ENCODE measurements at places on chromosomes 7 and 10.

DNA sequence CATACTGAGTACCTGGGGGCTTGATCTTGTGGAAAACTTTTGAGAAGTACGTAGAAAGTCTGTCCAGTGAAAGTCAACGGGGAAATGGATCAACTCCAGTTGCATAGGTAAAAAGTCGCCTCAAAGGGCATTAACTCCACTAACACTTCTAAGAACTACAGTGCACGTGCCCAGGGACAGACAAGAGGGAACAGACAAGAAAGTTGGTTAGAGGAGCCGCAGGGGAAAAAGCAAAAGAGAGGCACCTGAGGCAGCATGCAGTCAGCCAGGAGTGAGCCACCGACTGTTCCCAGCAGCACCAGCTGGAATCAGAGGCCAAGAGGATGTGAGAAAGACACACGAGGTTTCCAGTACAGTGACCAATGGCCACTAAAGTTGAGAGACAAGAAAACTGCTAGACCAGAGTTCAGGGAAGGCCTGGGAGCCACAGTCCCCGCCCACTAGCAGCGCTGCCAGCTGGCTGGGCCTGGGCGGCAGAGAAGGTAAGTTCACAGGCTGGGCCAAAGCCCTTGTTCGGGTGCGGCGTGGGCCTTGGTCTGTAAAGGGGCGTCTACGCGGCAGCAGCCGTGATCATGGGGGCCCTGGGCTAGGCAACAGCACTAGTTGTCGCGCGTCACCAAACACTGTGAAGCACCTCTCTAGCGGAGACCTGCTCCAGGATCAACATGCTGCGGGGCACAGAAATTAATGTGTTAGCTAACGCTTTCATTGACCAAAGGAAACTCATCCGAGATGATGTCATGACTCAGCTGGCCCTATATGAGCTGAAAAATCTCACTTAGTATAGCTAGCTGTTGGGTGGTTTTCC lies 14.0 kb downstream of the ITGB1 start:
- no peak for DNase-seq
- H3K27ac ChIP-seq, result no peak overlapping the region
- peaks cover 42% of the 10 kb centered on the region for H3K4me1 ChIP-seq
- H3K36me3 ChIP-seq, result peaks cover 5% of the 10 kb centered on the region

GRCh38 chr10:100996678-100997359 lies 2.8 kb upstream of the LZTS2 start:
- DNase-seq, result peak; percentile 72
- H3K36me3 ChIP-seq, result peaks cover 9% of the 10 kb centered on the region
- H3K27ac ChIP-seq, result peak overlapping the region; percentile 96
- H3K27me3 ChIP-seq, result no peaks in the 10 kb centered on the region
- peak overlapping the region; percentile 81 for H3K4me3 ChIP-seq

GRCh38 chr7:18345641-18346234 lies 149.8 kb upstream of the HDAC9 start:
- H3K27me3 ChIP-seq, result no peaks in the 10 kb centered on the region
- peak; percentile 84 for DNase-seq
- no peaks in the 10 kb centered on the region for H3K4me1 ChIP-seq
- H3K27ac ChIP-seq, result no peak overlapping the region

GRCh38 chr10:78964952-78965633 lies 103.7 kb upstream of the ZMIZ1 start:
- no peak overlapping the region for H3K4me3 ChIP-seq
- H3K27ac ChIP-seq, result no peak overlapping the region
- H3K4me1 ChIP-seq, result peaks cover 24% of the 10 kb centered on the region
- H3K27me3 ChIP-seq, result no peaks in the 10 kb centered on the region

- DNase-seq, result no peak
- no peak overlapping the region for H3K27ac ChIP-seq
- no peaks in the 10 kb centered on the region for H3K36me3 ChIP-seq
- peaks cover 15% of the 10 kb centered on the region for H3K4me1 ChIP-seq
- H3K4me3 ChIP-seq, result no peak overlapping the region
These were observed 233.2 kb downstream of the RPS24 start for GRCh38 chr10:78266741-78267469.

DNA sequence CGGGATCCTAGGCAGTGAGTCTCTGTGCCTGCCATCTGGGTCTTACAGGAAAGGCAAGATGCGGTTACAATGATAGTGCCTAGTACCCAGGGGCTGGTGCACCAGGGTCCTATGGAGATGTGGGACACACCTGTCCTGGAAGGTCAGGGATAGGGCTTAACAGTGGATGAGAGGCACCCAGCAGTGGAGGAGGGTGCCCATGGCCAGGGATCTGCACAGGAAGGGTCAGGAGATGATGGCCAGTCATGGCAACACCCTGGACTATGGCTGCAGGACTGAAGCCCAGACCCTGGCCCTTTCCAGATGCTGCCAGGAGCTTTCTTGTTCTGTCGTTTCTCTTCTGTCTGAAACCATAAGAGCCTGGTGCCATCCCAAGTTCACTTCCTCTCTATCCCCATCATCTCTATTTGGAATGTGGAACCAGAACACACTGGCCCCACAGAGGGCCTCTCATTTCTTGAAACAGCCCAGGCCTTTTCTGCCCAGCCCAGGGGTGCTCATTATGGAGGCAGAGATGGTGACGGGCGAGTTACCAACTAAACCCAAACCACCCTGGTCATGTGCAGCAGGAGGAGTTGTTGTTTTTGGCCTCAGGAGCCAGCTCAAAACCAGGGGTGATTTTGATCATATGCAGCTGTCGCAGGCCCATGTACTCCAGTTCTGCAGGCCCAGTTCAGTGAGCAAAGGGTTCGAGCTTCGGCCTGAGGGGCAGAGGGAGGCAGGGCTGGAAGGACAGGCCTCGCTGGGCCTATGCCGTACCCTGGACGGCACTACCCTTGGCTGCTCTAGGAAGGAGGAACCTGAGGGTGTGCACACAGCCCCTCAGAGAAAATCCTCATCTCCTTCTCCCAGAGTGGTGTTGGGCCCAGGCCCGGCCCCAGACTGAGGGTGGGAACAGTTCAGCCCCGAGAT lies 52.6 kb upstream of the GDF10 start:
- DNase-seq, result no peak
- no peak overlapping the region for H3K27ac ChIP-seq
- H3K4me1 ChIP-seq, result no peaks in the 10 kb centered on the region
- H3K36me3 ChIP-seq, result no peaks in the 10 kb centered on the region
- H3K27me3 ChIP-seq, result no peaks in the 10 kb centered on the region
- H3K4me3 ChIP-seq, result no peak overlapping the region

DNA sequence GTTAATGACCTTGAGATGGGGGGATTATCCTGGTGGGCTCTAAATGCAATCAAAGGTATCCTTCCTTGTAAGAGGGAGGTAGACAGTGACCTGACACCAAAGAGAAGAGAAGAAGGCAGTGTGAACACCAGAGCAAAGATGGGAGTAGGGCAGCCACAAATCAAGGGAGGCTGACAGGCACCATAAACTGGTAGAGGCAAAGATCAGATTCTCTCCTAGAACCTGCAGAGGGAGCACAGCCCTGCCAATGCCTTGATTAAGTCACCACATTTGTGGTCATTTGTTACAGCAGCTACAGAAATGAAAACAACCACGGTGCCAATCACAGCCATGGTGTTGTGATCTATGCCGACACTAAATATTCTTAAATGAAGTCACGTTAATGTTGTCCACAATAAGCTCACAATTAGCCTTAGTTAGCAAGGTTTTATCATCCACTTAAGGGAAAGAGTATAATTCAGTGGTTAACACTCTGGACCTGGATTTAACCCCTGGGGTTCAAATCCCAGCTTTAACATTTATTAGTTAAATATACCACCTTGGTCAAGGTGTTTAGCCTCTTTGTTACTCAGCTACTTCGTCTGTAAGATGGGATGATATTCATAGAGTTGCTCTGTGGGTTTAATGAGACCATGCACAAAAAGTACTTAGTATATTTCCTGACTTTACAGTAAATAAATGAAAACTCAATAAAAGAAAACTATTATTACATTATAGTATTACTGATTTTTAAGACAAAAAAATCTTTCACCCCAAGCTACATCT lies 70.8 kb downstream of the SGMS1 start:
- no peaks in the 10 kb centered on the region for H3K27me3 ChIP-seq
- no peaks in the 10 kb centered on the region for H3K36me3 ChIP-seq
- H3K4me1 ChIP-seq, result peaks cover under 1% of the 10 kb centered on the region
- H3K27ac ChIP-seq, result no peak overlapping the region
- no peak overlapping the region for H3K4me3 ChIP-seq

- H3K4me3 ChIP-seq, result no peak overlapping the region
- DNase-seq, result no peak
- H3K4me1 ChIP-seq, result no peaks in the 10 kb centered on the region
- H3K27me3 ChIP-seq, result no peaks in the 10 kb centered on the region
- H3K36me3 ChIP-seq, result no peaks in the 10 kb centered on the region
These were observed 64.0 kb upstream of the FERD3L start for GRCh38 chr7:19209166-19209696.

GRCh38 chr7:157008206-157009169 lies 2.0 kb downstream of the MNX1 start:
- no peak overlapping the region for H3K27ac ChIP-seq
- H3K27me3 ChIP-seq, result peaks cover 98% of the 10 kb centered on the region
- no peaks in the 10 kb centered on the region for H3K36me3 ChIP-seq
- DNase-seq, result no peak
- no peaks in the 10 kb centered on the region for H3K4me1 ChIP-seq

DNA sequence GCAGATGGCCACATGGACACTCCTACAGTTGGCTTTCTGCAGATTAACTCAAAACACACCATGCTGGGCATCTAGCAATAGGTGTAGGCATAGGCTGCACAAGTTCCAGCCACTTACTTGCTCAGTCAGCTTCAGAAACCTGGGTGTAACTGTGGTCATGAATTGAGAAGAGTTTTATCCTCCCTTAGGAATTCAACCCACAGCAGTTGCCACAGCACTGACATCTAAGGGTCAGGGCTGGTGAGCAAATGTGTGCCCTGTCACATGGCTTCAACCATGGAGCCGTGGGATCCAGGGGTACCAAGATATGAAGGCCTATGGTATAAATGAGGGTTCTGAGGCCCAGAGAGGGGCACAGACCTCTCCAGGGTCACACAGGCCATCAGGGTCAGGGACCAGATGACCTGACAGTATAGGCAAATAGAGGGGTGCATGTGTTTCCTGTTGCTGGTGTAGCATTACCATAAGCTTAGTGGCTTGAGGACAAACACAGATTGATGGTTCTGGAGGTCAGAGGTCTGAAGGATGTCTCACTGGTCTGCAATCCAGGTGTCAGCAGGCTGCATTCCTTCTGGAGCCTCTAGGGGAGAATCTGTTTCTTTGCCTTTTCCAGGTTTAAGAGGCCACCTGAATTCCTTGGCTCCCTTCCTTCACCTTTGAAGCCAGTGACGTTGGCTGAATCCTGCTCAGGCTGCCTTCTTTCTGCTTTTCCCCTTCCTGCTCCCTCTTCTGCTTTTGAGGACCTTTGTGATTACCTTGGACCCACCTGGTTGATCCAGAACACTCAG lies 24.1 kb downstream of the MINDY4 start:
- peak; percentile 33 for DNase-seq
- H3K4me1 ChIP-seq, result peaks cover 46% of the 10 kb centered on the region
- peak overlapping the region; percentile 82 for H3K27ac ChIP-seq
- peaks cover 2% of the 10 kb centered on the region for H3K36me3 ChIP-seq

DNA sequence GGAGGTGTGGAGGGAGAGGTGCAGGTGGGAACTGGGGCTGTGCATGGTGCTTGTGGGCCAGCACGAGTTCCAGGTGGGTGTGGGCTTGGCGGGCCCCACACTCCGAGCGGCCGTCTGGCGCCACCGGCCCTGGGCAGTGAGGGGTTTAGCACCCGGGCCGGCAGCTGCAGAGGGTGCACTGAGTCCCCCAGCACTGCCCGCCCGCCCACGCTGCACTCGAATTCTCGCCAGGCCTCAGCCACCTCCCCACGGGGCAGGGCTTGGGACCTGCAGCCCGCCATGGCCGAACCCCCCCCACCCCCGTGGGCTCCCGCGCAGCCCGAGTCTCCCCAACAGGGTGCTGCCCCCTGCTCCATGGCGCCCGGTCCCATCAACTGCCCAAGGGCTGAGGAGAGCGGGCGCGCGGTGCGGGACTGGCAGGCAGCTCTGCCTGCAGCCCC lies 810.2 kb downstream of the PCDH15 start:
- DNase-seq, result no peak
- no peaks in the 10 kb centered on the region for H3K4me1 ChIP-seq
- H3K27me3 ChIP-seq, result no peaks in the 10 kb centered on the region
- H3K4me3 ChIP-seq, result no peak overlapping the region
- peaks cover 2% of the 10 kb centered on the region for H3K36me3 ChIP-seq

DNA sequence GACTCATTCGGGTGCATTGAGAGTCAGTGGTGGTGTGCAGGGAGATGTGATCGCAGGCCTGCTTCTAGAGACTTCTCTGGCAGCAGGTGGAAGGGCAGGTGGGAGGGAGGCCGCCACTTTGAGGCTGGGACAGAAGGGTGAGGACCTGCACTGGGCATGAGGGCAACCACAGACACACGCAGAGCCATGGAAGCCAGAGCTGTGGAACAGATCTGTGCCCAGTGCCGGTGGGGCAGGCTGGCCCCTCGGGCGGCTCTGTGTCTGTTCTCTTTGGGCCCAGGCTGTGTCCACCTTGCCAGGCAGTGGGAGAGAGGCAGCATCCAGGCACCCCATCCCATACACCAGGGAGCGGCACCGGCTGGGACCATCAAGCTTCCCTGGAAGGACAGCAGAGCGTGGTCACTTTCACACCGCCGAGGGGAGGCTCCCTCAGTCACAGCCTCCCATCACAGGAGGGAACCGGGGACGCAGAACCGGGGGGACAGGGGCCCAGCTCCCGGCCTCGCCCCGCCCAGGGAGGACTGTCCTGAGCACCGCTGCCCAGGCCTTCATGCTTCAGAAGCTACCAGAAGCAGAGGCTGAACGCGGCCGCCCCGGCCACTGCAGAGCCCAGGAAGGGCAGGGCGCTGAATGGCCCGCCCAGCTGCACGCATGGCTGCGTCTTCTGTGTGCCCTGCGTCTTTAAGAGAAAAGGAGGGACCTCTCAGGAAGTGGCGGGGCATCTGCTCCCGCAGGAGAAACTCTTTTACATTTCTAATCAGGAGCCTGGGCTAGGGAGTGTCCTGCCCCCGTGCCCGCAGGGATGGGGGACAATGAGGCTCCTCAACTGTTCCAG lies 32.1 kb downstream of the EN2 start:
- DNase-seq, result no peak
- no peak overlapping the region for H3K4me3 ChIP-seq
- no peak overlapping the region for H3K27ac ChIP-seq
- H3K4me1 ChIP-seq, result peaks cover 12% of the 10 kb centered on the region
- peaks cover 3% of the 10 kb centered on the region for H3K27me3 ChIP-seq

DNA sequence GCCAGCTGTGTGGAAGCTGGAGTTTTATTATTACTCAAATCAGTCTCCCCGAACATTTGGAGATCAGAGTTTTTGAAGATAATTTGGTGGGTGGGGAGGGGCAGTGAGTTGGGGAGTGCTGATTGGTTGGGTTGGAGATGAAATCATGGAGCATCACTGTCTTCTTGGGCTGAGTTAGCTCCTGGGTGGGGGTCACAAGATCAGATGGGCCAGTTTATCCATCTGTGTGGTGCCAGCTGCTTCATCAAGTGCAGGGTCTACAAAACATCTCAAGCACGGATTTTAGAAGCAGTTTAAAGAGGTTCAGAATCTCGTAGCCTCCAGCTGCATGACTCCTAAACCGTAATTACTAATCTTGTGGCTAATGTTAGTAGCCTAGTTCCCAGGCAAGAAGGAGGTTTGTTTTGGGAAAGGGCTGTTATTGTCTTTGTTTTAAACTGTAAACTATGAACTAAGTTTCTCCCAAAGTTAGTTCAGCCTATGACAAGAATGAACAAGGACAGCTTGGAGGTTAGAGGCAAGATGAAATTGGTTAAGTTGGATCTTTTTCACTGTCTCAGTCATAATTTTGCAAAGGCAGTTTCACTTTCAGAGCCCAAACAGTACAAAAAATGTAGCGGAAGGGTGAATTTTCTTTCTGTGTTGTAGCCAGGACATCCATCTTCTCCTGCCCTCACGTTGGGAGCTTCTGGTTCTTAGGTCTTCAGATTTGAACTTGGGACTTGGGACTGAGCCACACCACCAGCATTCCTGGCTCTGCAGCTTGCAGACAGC lies 43.1 kb downstream of the KLF6 start:
- DNase-seq, result no peak
- no peak overlapping the region for H3K4me3 ChIP-seq
- peaks cover 2% of the 10 kb centered on the region for H3K4me1 ChIP-seq
- no peaks in the 10 kb centered on the region for H3K27me3 ChIP-seq
- no peaks in the 10 kb centered on the region for H3K36me3 ChIP-seq
- no peak overlapping the region for H3K27ac ChIP-seq
